Inflammatory macrophage (primary cell): ENCODE measurements at places on chromosomes 1 and 21.

GRCh38 chr1:165726841-165727240 is 28.5 kb upstream of the ALDH9A1 start:
- no peak for DNase-seq

- peak; percentile 21 for DNase-seq
These were observed 14.1 kb downstream of the CRP start for GRCh38 chr1:159700312-159700711.

- no peak for DNase-seq
These were observed 5.9 kb downstream of the SMG7 start for GRCh38 chr1:183477986-183478781.

GRCh38 chr1:25763493-25763892 is 36.5 kb upstream of the SELENON start:
- DNase-seq: no peak

- DNase-seq: no peak
These were observed 358.4 kb upstream of the ST6GALNAC5 start for GRCh38 chr1:76508871-76509270.

DNA sequence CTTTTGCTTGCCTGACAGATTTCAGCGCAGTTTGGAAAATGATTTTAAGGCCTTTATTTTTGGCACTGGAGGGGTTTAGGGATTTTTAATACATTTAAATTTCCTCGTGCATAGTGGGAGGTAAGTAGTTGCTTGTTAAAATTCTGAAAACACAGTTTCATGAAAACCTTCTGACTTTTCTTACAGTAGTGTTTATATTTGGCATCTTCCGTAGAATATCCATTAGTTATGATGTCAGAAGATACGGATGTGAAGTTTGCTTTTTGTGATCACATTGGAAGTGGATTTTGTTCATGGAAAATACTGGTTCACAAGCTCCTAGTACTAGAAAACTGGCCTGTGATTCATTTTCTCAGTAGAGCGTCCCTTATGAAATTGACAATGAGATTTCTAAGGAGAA is 1.3 kb downstream of the RABGAP1L start:
- DNase-seq: no peak
